ENCODE measurements at places on chromosomes 12 and 14. TPM values are rescaled to one million over a fixed set of nuclear protein-coding genes. Genes with fewer than 3 reads are reported as not detected.

DNA sequence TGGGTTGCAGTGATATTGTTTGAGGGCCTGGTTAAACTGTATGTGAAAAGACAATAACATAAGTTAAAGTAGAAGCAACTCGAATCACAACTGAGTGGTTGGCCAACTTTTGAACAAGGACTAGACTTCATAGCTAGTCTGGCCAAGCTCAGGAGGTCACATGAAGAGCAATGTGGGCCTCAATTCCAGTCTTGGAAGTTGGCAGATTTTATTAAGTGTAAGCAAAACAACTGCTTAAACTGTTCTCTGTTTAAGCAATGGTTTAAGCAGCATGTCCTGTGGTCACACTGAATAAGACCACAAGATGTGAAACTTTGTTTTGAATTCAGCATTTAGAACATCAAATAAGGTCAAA, 100.4 kb downstream of the TMTC3 start:
- H3K36me3 ChIP-seq = no peaks in the 10 kb centered on the region
- H3K4me3 ChIP-seq = no peak overlapping the region
- H3K27ac ChIP-seq = no peak overlapping the region
- no peak for DNase-seq

- DNase-seq = no peak
- H3K4me1 ChIP-seq = peaks cover 8% of the 10 kb centered on the region
These were observed 63.4 kb upstream of the PPP4R3A start for GRCh38 chr14:91573528-91573893.

The LIN7A gene
- 14.6 TPM for total RNA-seq

DNA sequence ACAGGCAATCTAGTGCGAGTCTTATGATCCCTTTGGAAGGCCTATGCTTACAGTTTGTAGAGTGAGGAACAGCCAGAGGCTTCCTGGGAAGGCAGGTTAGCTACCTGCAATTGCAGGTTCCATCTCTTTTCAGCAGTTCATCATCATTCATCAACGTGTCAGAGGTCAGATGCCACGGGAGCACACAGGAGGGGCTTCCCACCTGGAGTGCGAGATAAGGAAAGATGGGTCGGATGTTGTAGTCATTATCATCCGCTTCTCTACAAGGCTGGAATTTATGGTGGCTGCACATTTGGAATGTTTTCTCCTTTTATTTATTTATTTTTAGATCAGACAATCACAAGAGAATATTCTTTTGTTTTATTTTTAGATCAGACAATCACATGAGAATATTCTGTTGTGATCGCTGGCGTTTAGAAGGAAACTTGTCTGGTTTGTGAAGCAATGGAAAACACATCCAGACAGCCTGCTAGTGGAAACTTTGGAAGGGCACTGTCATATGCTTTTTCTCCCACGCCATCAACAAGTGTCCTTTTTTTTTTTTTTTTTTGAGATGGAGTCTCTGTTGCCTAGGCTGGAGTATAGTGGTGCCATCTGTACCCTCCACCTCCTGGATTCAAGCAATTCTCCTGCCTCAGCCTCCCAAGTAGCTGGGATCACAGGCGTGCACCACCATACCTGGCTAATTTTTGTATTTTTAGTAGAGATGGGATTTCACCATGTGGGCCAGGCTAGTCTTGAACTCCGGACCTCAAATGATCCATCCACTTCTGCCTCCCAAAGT, 1.9 kb upstream of the BICD1 start:
- H3K27me3 ChIP-seq = no peaks in the 10 kb centered on the region
- no peak overlapping the region for H3K27ac ChIP-seq
- peaks cover 23% of the 10 kb centered on the region for H3K4me1 ChIP-seq
- DNase-seq = no peak

DNA sequence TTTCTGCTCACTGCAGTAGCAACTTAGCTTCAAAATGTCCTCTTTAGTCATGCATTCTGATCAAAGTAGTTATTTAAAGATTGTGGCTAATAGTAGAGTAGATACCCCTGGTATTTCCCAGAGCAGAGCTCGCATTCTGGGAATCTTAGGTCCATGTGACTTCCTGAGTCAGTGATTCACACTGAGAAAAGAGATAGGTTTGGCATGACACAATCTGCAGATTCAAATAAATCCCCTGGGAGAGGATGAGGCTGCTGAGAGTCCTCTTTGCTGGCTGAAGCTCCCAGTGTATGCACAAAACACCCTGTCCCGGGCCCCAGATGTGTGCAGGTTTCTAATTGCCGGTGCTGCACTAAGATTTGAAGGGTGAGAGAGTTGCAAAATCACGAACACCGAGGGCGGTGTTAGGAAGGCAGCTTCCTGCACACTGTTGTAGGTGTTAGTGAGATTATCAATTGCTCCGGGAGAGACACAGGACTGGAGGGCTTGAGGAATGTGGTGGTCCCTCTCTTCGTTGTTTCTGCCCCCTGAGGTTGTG, 233.2 kb downstream of the NRXN3 start:
- H3K36me3 ChIP-seq = no peaks in the 10 kb centered on the region
- no peak for DNase-seq
- H3K4me3 ChIP-seq = no peak overlapping the region
- no peaks in the 10 kb centered on the region for H3K27me3 ChIP-seq

The CLEC4A gene
- total RNA-seq = 14.1 TPM

The SYNDIG1L gene
- total RNA-seq = 1.6 TPM

- H3K27me3 ChIP-seq = no peaks in the 10 kb centered on the region
- no peaks in the 10 kb centered on the region for H3K36me3 ChIP-seq
These were observed 233.4 kb upstream of the FKBP4 start for GRCh38 chr12:2561367-2561766.

DNA sequence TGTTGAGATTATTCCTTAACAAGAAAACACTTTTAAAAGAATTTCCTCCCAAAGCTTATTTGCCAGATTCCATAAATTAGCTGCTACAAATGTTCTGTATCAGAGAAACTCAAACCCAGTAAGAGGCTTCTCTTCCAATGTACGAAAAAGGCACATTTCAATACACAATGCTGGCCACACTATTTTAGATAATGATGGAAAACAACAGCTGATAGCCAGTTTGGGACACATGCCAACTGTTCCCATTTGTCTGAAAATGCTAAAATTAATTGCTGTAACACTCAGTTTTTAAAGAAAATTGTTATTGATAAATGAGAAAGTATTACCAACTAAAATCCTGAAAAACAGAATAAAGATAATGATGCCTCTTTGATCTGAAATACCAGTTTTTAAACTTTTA, 4.4 kb downstream of the CFL2 start:
- no peak overlapping the region for H3K4me3 ChIP-seq

- H3K4me1 ChIP-seq = no peaks in the 10 kb centered on the region
- no peak for DNase-seq
- no peak overlapping the region for H3K4me3 ChIP-seq
- no peak overlapping the region for H3K27ac ChIP-seq
- H3K36me3 ChIP-seq = no peaks in the 10 kb centered on the region
These were observed 107.6 kb downstream of the KLHL28 start for GRCh38 chr14:44854114-44854513.

- no peak for DNase-seq
- no peaks in the 10 kb centered on the region for H3K36me3 ChIP-seq
- H3K27ac ChIP-seq = no peak overlapping the region
- no peaks in the 10 kb centered on the region for H3K4me1 ChIP-seq
These were observed 141.6 kb downstream of the GPHN start for GRCh38 chr14:66649498-66649897.

The PIWIL1 gene
- total RNA-seq = not detected

- H3K36me3 ChIP-seq = no peaks in the 10 kb centered on the region
- no peak overlapping the region for H3K27ac ChIP-seq
- no peak for DNase-seq
- no peak overlapping the region for H3K4me3 ChIP-seq
These were observed 102.7 kb downstream of the CMKLR1 start for GRCh38 chr12:108236366-108236765.

The SCNN1A gene
- 156 TPM for total RNA-seq

- H3K27ac ChIP-seq = no peak overlapping the region
- H3K4me1 ChIP-seq = no peaks in the 10 kb centered on the region
These were observed 533.7 kb upstream of the SEL1L start for GRCh38 chr14:82067221-82067875.

DNA sequence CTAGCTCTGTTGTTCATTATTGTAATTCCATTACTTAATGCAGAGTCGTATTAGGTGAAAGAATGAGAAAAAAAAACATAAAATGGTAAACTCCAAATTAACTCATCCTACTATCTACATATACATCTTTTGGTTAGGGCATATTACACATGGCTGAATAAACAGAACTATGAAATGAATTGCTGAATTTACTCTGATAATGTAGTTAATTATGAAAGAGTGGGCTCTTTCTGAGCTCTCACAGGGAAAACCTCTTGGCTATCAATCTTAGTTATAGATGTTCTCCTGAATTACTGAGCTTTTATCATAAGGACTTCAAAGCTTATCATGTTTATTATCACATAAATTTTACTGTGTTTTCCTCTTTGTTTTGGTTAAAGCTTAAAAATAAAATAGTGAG, 798.5 kb upstream of the MDGA2 start:
- H3K4me1 ChIP-seq = no peaks in the 10 kb centered on the region
- H3K27me3 ChIP-seq = no peaks in the 10 kb centered on the region
- no peak for DNase-seq
- H3K27ac ChIP-seq = no peak overlapping the region
- H3K36me3 ChIP-seq = no peaks in the 10 kb centered on the region

The EIF2S3B gene
- total RNA-seq = 0.68 TPM

DNA sequence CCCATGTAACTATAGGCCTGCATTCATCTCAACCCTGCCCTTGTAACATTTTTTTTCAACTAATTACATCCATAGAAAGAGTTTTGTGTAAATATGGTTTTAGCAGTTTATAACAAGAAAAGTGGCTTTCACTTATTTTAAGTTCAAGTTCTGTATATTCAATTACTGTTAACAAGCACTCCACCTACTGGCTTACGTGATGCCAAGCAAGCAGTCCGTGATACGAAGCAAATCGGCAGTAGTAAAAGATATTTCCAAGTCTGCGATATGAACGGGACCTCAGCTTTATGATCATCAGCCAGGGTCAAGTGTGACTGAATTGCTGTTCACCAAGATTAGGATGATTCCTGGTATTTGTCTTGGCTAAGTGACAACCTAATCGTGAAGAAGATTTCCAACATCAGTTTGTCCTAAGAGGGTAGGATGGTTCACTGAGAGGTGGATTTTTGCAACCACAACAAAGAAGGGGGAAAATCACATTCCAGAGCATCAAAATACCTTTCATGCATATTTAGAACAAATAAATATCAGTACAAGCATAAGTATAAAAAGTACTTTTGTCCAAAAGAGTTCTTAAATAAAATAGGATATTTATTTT, 456.2 kb downstream of the FOXG1 start:
- H3K4me3 ChIP-seq = no peak overlapping the region
- H3K27ac ChIP-seq = no peak overlapping the region
- DNase-seq = no peak
- H3K4me1 ChIP-seq = no peaks in the 10 kb centered on the region

- H3K27ac ChIP-seq = no peak overlapping the region
- H3K4me1 ChIP-seq = no peaks in the 10 kb centered on the region
- H3K4me3 ChIP-seq = no peak overlapping the region
These were observed 433.4 kb upstream of the OR4E1 start for GRCh38 chr14:22106700-22107697.

- no peaks in the 10 kb centered on the region for H3K27me3 ChIP-seq
- H3K4me1 ChIP-seq = peaks cover 5% of the 10 kb centered on the region
- H3K36me3 ChIP-seq = no peaks in the 10 kb centered on the region
- H3K27ac ChIP-seq = no peak overlapping the region
These were observed 48.7 kb downstream of the SRGAP1 start for GRCh38 chr12:63893170-63893569.

The PMEL gene
- total RNA-seq = 1.2 TPM

DNA sequence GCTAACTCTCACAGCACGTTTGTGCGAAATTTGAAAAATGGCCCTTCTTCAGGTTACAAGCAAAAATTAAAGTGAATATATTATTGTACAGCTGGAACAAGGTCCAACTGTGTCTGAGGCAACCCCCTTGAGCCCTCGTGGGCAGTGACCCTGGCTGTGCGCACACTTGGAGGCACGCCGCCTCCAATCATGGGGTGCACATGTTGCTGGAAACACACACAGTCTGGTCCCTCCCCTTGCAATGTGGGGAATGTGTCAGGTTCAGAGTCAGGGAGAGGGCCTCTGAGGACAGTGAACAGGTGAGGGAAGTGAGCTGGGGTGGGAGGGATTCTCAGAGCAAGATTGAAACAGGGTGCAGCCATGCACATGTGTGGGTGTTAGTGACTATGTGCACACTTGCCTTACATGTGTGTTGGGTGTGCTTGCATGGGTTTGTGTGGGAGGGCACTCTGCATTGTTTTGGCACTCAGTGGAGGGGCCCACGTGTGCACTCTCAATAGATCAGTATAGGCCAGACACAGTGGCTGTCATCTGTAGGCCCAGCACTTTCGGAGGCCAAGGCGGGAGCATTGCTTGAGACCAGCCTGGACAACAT, 9.6 kb downstream of the TSPAN9 start:
- peak overlapping the region; percentile 18 for H3K27ac ChIP-seq
- H3K27me3 ChIP-seq = no peaks in the 10 kb centered on the region
- peaks cover 48% of the 10 kb centered on the region for H3K4me1 ChIP-seq
- no peaks in the 10 kb centered on the region for H3K36me3 ChIP-seq

DNA sequence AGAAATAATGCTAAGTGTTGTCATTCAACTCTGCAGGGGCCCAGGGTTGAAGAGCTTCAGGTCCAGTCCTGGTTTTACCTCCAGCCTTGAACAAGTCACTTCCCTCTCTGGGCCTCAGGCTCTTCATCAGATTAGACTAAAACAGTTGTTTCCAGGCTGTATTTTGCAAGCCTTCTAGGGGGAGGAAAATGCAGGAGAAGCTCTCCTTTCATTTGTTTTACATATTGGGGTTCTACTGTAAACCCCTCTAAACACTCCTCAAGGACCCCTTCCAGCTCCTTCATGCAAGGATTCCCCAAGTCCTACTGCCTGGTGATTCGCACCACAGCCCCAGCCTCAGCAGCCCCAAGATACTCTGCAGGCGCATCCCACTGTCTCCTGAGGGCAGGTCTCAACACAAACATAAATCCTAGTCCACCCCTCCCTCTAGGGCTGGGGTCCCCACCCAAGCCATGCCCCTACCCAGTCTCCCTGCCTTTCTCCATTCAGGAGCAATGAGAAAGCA, 2.7 kb downstream of the SDR9C7 start:
- no peaks in the 10 kb centered on the region for H3K36me3 ChIP-seq
- no peaks in the 10 kb centered on the region for H3K27me3 ChIP-seq
- no peak overlapping the region for H3K4me3 ChIP-seq
- DNase-seq = no peak

The PAH gene
- total RNA-seq = not detected

DNA sequence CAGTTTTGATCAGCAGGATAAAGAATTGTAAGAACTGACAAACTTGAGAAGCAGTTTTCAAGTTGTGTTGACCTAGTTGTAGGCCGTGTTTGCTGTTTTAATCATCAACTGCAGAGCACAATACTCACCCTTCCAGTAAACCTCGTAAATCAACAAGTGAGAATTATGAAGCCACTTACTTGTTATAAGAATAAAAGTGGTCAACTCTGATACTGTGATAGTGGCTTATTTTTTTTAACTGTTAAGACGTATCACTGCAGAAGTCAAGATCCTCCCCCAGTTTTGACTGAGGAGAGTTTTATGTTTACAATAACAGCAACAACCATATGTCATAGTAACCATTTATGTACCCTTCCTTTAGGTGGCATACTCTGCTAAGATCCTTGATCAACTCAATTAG, 100.8 kb upstream of the DACT1 start:
- H3K4me1 ChIP-seq = no peaks in the 10 kb centered on the region
- H3K36me3 ChIP-seq = no peaks in the 10 kb centered on the region
- no peak overlapping the region for H3K4me3 ChIP-seq
- no peak overlapping the region for H3K27ac ChIP-seq
- DNase-seq = no peak

GRCh38 chr12:121095544-121096198, 37.0 kb upstream of the P2RX7 start:
- H3K4me3 ChIP-seq = peak overlapping the region; percentile 50
- DNase-seq = peak; percentile 84
- no peak overlapping the region for H3K27ac ChIP-seq
- peaks cover 16% of the 10 kb centered on the region for H3K4me1 ChIP-seq
- H3K36me3 ChIP-seq = no peaks in the 10 kb centered on the region

Data from lower lobe of right lung (tissue), 2 donors.